H1 (cell line): ENCODE measurements at places on chromosomes 16 and 17. TPM values are rescaled to one million over a fixed set of nuclear protein-coding genes. Genes with fewer than 3 reads are reported as not detected.

PIRT gene
- total RNA-seq = not detected in 2 replicates

CPNE7 gene
- 21.7 and 23.7 TPM in 2 replicates for total RNA-seq

KRT24 gene
- not detected in 2 replicates for total RNA-seq

RASL10B gene
- total RNA-seq = 21.6 and 22.8 TPM in 2 replicates

ERCC4 gene
- 13.0 and 13.2 TPM in 2 replicates for total RNA-seq

TNFSF13 gene
- 2.1 and 2.3 TPM in 2 replicates for total RNA-seq

- no peaks in the 10 kb centered on the region for H3K36me3 ChIP-seq
- peaks cover 8% of the 10 kb centered on the region for H3K4me1 ChIP-seq
- H3K27me3 ChIP-seq = no peaks in the 10 kb centered on the region
- H3K27ac ChIP-seq = no peak overlapping the region
Observed at GRCh38 chr17:29138971-29139691, 41.1 kb downstream of the MYO18A start.

DNA sequence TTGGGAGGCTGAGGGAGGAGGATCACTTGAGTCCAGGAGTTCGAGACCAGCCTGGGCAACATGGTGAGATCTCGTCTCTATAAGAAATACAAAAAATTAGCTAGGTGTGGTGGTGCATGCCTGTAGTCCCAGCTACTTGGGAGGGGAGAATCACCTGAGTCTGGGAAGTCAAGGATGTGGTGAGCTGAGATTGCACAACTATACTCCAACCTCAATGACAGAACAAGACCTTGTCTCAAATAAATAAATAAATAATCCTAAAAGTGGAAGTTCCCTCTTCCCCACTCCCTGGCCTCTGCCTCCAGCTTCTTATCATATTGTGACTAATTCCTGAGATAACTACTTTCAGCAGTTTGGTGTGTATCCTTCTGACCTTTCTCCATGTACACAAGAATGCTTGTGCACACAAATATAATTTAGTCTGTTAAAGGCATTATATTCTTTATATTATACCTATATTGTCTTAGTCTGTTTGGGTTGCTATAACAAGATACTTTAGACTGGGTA is 23.5 kb upstream of the DNAJA2 start:
- H3K4me3 ChIP-seq = no peak overlapping the region
- DNase-seq = no peak
- no peak overlapping the region for H3K27ac ChIP-seq
- H3K27me3 ChIP-seq = no peaks in the 10 kb centered on the region
- no peaks in the 10 kb centered on the region for H3K4me1 ChIP-seq

DNA sequence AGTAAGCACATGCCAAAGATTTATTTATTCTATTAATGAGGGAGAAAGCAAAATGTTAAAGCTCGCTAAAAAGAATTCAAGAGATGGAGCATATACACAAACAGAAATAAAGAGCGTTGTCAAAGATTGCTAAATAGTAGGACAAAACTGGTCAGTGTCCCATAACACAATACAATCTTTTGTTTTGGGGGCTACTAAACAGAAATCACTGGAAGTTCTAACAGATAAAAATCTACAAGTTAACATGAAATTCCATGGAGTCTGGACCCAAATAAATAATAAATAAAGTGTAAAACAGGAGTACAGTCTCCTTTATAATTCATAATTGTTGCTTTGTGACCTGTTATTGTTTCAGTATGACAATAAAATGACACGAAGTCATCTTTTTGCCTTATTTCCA is 115.2 kb upstream of the CNTNAP4 start:
- no peaks in the 10 kb centered on the region for H3K27me3 ChIP-seq
- no peaks in the 10 kb centered on the region for H3K4me1 ChIP-seq
- no peak overlapping the region for H3K27ac ChIP-seq
- DNase-seq = no peak
- no peaks in the 10 kb centered on the region for H3K36me3 ChIP-seq
- no peak overlapping the region for H3K4me3 ChIP-seq

DNA sequence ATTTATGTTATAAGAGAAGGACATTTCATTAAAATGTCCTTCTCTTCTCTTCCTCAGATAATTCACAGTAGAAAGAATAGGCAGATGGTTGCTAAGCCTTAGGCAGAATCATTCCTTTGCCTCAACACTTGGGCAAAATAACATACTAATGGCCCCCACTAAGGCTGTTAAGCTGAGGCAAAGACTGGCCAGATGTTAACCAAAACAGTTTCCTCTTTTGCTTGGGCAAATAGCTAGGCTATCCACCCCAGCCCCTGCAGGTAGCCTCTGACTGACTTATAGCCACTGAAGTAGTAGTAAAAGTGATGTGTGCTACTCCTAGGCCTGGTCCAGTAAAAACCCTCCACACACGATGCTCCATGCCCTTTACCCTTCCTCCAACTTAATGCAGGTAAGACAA is 55.2 kb downstream of the SPAG9 start:
- H3K27me3 ChIP-seq = no peaks in the 10 kb centered on the region
- no peak overlapping the region for H3K27ac ChIP-seq
- H3K36me3 ChIP-seq = no peaks in the 10 kb centered on the region
- H3K4me3 ChIP-seq = no peak overlapping the region
- DNase-seq = no peak
